ENCODE measurements at places on chromosomes 4 and X. TPM values are rescaled to one million over a fixed set of nuclear protein-coding genes. Genes with fewer than 3 reads are reported as not detected.

GRCh38 chr4:106753426-106753825, 282.7 kb downstream of the DKK2 start:
- DNase-seq = no peak

The CCKAR gene
- not detected for total RNA-seq

DNA sequence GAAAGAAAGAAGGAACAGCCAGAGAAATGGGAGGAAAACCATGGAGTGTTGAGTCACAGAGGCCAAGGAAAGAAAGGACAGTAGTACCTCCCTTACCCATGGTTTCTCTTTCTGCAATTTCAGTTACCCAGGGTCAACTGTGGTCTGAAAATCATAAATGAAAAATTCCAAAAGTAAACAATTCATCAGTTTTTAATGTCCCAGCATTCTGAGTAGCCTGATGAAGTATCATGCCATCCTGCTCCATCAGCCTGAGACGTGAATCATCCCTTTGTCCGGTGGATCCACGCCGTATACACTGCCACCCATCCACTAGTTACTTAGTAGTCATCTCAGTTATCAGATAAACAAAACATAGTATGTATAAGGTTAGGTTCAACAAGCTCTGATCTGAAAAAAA, 114.2 kb downstream of the COMMD8 start:
- no peak for DNase-seq

- no peak for DNase-seq
These were observed 103.1 kb downstream of the ARAP2 start for GRCh38 chr4:36141186-36141585.

- DNase-seq = no peak
These were observed 356.6 kb downstream of the GUCY2F start for GRCh38 chrX:109125304-109125703.

- DNase-seq = no peak
These were observed 73.9 kb downstream of the RTL5 start for GRCh38 chrX:72057849-72058248.
